ENCODE measurements at places on chromosomes 11 and 22.

DNA sequence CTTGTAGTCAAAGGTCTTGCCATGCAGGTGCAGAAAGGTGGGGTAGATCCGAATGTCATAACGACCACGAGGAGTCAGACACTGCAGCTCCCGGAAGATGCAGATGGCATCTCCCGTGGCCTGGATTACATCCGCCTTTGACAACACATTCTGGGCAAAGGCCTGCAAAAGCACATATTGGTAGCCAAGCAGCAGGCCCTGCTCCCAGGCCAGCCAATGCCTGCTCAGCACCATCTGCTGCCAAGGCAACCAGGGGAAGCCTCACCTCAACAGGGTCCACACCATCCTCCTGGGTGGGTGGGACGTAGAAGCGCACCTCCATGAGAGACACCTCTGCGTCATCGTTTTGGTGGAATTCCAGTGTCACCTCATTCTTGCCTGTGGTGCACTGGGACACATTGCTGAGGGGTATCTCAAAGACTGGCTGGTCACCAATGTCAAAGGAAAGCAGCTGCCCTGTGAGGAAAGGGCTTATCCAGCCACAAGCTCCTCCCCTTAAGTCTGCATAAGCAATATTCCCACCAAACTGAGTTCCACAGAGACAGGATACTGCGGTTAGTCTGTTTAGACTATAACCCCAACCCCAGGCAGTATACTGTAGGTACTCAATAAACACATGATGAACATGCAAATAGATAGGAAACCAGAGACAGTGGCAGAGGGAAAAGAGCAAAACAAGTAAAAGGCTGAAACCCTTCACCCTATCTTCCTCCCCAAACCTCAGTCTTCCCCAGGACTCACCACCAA lies 2.8 kb downstream of the SSRP1 start:
- no peak for DNase-seq

- no peak for DNase-seq
Observed at GRCh38 chr22:17429516-17429915, 60.3 kb downstream of the CECR2 start.

DNA sequence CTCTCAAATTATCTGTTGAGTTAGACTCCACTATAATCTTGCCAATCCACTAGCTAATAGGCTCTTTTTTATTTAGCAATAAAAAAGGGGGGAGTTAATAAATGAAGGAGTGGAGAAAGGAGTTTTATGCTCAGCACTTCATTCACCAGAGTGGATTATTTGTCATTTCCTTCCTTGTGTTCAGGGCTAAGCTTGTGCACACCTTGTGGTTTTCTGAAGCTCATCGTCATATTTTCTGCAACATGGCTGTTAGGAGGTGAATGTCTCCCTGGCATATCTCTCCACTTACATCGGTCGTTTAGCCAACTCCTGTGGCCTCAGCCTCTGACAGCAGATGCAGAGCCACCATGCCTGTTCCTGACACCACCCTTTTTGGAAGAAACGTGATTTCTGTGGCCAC lies 83.9 kb upstream of the MTNR1B start:
- no peak for DNase-seq

- DNase-seq: no peak
Observed at GRCh38 chr11:6570691-6571427, 32.6 kb downstream of the RRP8 start.

DNA sequence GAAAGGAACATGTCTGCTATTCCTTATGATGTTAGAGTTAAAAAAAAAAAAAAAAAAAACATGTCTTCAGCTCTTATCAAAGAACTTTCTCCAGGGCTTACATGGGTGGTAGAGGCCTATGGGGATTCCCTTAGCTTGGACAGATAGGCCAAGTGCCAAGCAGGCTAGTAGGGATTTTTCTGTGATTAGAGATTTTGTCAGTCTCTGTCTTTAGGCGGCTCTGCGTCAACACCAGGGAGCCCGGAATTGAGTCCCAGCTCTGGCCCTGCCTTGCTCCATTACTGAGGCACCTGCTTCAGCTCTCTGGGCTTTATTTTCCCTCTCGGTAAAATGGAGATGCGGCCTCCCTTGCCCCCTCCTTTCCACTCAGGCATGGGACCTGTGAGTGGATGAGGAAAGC lies 13.1 kb downstream of the CRY2 start:
- no peak for DNase-seq
